HTR-8/SVneo (cell line): ENCODE measurements at places on chromosomes 3 and 15.

GRCh38 chr3:129441782-129442181 lies 1.8 kb downstream of the IFT122 start:
- DNase-seq, result no peak

GRCh38 chr3:155046935-155047334 lies 33.2 kb upstream of the MME start:
- no peak for DNase-seq

GRCh38 chr3:59759298-59760031 lies 709.6 kb upstream of the CFAP20DC start:
- DNase-seq, result no peak

DNA sequence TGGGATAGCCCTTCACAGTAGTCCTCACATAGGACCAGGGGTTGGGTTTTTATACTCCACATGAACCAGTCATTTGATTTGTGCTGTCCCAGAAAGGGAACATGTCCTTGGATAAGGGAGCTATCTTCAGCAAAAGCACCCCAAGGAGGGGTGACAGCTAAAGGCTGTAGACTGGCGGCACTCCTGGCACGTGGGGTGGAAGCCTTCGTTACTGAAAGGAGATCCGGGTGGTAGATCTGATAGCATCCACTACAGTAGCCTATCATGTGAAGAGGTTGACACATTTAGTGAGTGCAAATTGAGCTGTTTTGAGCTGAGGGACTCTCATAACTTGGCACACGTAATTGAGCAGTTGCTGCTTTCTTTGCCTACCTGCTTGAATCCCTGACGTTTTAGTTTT lies 588.8 kb upstream of the GOLIM4 start:
- DNase-seq, result no peak

DNA sequence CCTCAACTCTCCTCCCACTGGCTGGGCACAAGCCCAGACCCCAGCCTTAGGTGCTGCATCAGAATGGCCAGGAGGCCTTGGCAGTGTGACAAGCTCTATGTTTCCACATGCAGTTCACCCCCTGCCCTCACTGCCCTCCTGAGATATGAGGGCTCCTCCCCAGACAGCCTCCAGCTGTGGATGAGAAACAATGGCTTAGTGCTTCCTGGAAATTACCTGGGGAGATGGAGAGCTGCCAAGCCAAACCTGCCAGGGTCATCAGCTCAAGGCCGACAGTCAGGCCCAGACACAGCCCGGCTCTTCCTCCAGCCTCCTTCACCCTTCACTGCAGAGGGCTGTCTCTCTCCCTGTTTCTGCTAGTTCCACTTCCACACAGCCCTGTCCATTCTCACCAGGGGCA lies 76.3 kb downstream of the MYLK start:
- no peak for DNase-seq

DNA sequence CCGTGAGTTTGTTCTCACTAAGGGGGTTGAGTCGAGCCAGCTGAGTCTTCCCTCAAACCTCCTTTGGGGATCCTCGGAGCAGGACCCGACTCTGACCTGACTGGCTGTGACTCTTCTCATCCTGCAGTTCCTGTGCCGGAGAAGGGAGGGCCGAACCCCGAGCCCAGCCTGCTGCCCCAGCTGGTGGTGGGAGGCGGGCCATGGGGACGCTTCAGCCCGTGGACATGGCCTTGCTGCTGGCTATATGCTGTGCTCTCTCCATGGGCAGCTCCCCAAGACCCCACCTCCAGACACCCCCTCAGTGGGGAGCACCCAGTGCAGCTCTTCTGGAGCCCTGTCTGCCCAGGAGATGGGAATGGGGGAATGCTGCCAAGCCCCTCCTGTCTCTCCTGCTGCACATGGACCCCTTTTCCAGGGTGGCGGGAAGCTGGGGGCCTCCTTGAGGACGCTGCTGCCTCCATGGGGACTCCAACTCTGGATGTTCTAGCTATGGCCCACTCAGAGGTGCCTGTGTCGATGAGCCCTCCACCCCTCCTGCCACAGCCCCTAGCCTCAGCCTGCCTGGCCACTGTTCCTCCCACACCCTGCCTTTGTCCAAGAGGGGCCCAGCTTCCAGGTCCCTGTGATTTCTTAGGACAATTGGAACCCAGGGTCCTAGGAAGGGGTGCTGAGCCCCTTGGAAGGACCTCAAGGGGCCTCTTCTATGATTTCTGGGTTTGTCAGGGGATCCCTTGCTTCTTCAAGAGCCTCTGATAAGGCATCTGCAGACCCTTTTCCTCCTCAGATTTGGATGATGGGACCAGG lies 12.8 kb downstream of the C15orf39 start:
- DNase-seq, result no peak

DNA sequence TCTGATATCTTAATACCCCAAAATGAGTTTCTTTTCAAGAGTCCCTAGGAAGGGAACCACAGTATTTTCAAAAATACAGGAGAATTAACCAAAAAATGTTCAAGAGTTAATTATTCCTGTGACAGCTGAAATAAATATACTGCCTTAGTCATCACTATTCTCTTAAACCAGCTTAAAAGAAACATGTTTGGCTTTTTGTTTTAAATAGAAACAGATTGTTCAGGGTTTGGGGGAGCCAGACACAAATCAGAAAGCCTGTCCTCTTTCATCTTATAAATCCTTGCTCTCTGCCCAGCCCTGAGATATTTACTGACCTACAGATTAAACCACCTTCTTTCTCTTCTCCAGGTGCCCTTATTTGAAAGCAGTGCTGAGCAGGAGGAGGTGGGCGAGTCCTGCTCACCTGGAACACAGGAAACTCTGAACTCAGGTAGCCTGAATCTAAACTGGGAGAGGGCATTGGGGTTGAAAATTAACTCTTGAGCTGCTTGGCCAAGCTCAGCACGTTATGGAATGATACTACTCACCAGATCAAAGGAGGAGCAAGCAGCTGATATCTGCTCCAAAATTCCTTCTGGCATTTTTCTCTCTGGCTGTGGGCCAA lies 84.1 kb upstream of the SPRED1 start:
- no peak for DNase-seq
